A673 (cell line): ENCODE measurements at places on chromosomes 13 and 19. TPM values are rescaled to one million over a fixed set of nuclear protein-coding genes. Genes with fewer than 3 reads are reported as not detected.

GRCh38 chr13:49134305-49134704, 85.8 kb upstream of the MLNR start:
- no peak overlapping the region for H3K27ac ChIP-seq
- H3K4me1 ChIP-seq = no peaks in the 10 kb centered on the region
- H3K4me3 ChIP-seq = no peak overlapping the region
- no peaks in the 10 kb centered on the region for H3K27me3 ChIP-seq

Gene ZNF610
- total RNA-seq = 2.3 and 3.4 TPM in 2 replicates

Gene MADCAM1
- 0.59 and 0.84 TPM in 2 replicates for total RNA-seq

- H3K36me3 ChIP-seq = peaks cover 42% of the 10 kb centered on the region
- DNase-seq = no peak
- no peak overlapping the region for H3K4me3 ChIP-seq
- no peak overlapping the region for H3K27ac ChIP-seq
- no peaks in the 10 kb centered on the region for H3K27me3 ChIP-seq
Measured at GRCh38 chr19:10661946-10662345, 7.8 kb downstream of the ILF3 start.

Gene TMEM272
- 0.22 TPM in 1 of 2 replicates, not detected in the other for total RNA-seq

DNA sequence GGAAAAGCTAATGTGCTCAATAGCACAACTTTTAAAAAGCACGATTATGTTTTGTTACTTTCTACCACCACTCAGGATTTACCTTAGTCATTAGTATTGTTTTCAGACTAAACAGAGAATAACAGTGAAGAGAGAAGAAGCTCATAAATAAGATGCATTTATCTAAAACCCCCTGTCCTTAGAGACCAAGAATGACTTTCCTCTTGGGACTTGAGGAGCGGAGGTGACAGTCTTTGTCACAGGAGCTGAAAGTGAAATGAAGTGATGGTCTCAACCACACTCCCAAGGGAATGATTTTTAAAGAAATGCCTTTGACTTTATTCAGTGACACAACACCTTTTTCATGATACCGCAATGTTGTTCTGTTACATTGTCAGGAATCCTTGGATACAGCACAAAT, 190.6 kb upstream of the NBEA start:
- no peak overlapping the region for H3K27ac ChIP-seq
- H3K27me3 ChIP-seq = no peaks in the 10 kb centered on the region
- DNase-seq = no peak
- H3K36me3 ChIP-seq = no peaks in the 10 kb centered on the region
- H3K4me3 ChIP-seq = no peak overlapping the region

Gene LRP3
- total RNA-seq = 39.4 and 42.0 TPM in 2 replicates

GRCh38 chr13:110045202-110045601, 258.8 kb upstream of the IRS2 start:
- peaks cover 8% of the 10 kb centered on the region for H3K4me1 ChIP-seq
- peaks cover 43% of the 10 kb centered on the region for H3K27me3 ChIP-seq
- DNase-seq = no peak
- H3K4me3 ChIP-seq = no peak overlapping the region

DNA sequence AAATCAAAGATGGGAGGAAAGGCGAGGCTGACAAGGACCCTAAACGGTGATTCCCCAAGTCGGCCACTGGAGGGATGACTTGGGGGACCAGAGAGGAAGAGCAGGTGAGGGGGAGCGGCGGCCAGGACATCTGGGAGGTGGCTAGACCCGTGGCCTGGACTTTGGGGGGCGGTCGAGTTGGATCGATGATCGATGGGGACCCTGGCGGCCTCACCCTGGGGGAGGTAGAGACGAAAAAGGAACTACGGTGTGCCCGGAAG, 7.7 kb upstream of the CIRBP start:
- peak; percentile 75 for DNase-seq
- no peaks in the 10 kb centered on the region for H3K27me3 ChIP-seq
- H3K36me3 ChIP-seq = peaks cover 16% of the 10 kb centered on the region
- H3K4me3 ChIP-seq = peak overlapping the region; percentile 82

DNA sequence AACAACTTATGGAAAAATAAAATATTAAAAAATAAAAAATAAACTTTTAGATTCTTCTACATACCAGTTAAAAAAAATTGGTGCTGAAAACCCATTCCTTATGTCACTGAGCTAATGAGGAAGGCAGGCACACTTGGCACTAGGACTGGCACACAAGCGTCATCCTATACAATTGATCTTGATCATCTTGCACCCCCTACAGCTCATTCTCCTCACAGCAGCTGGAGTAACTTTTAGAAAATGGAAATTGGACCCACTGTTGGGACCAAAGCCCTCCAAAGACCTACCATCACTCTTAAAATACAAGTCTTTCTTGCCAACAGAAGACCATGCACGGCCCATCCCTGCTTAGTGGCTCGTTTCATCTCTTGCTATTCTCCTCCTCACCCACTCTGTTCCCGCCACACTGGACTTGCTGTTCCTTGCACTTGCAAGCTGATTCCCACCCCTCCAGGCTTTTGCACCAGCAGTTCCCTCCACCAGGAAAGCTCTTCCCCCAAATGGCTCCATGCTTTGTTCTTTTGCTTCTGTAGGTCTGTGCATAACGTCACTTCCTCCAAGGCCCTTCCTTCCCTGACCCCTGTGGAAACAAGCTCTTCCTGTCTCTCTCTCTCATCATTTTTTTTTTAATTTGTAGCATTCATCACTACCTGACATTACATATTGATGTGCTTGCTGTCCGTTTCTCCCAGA, 11.6 kb downstream of the CTU1 start:
- peak; percentile 17 for DNase-seq
- no peak overlapping the region for H3K27ac ChIP-seq
- no peak overlapping the region for H3K4me3 ChIP-seq
- H3K36me3 ChIP-seq = peaks cover 3% of the 10 kb centered on the region
- no peaks in the 10 kb centered on the region for H3K4me1 ChIP-seq
- no peaks in the 10 kb centered on the region for H3K27me3 ChIP-seq

Gene HIF3A
- total RNA-seq = 3.0 and 7.4 TPM in 2 replicates

Gene TTC9B
- not detected in 2 replicates for total RNA-seq

DNA sequence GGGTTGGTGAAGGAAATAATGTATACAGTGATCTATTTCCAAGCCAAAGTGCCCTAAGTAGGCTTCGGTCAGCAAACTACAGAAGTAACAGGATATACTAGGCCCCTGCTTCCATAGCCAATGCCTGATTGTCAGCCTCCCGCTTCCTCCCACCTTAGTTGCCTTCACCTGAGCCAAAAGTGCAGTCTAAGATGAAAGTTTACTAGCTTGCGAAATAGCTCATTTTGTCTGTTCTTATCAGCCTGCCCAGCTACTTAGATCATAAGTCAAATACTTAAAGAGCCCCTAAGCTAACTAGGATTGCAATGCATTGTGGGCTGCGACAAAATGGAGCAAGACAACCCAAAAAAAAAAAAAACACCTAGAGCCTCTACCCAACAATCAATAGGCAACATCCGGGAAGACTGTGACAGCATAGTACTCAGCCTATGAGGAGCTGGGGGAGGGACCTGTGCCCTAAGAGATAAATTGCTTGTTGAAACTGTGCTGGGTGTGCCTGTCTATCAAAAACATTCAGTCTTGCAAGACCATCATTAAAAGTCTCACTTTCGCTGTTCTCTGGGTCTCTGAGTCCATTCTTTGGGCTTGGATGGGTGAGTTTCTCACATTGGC, 454.7 kb upstream of the TSHZ3 start:
- H3K27me3 ChIP-seq = no peaks in the 10 kb centered on the region
- no peak overlapping the region for H3K4me3 ChIP-seq
- no peak for DNase-seq
- no peaks in the 10 kb centered on the region for H3K4me1 ChIP-seq
- no peak overlapping the region for H3K27ac ChIP-seq
- no peaks in the 10 kb centered on the region for H3K36me3 ChIP-seq

- no peak for DNase-seq
- H3K4me1 ChIP-seq = peaks cover 71% of the 10 kb centered on the region
- peak overlapping the region; percentile 61 for H3K4me3 ChIP-seq
- peaks cover 10% of the 10 kb centered on the region for H3K36me3 ChIP-seq
- H3K27me3 ChIP-seq = no peaks in the 10 kb centered on the region
Measured at GRCh38 chr19:50723735-50724521, 764 bp downstream of the CLEC11A start.
